ENCODE measurements at places on chromosomes 3 and 15.
A peak's percentile ranks its signal among the peaks of the same experiment; 100 is the strongest.

DNA sequence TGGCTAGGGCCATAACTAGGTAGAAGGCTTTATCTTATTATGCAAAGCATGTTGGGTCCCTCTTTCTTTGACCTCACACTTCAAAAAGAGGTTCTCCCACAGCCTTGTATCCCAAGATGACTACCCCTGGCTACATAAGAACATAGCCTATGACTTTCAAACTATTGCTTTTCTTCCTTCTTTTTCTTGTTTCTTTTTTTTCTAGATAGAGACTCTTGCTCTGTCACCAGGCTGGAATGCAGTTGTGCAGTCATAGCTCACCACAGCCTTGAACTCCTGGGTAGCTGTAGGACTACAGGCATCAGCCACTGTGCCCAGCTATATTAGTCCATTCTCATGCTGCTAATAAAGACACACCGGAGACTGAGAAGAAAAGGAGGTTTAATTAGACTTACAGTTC lies 47.2 kb downstream of the DIPK2A start:
- no peak for DNase-seq

DNA sequence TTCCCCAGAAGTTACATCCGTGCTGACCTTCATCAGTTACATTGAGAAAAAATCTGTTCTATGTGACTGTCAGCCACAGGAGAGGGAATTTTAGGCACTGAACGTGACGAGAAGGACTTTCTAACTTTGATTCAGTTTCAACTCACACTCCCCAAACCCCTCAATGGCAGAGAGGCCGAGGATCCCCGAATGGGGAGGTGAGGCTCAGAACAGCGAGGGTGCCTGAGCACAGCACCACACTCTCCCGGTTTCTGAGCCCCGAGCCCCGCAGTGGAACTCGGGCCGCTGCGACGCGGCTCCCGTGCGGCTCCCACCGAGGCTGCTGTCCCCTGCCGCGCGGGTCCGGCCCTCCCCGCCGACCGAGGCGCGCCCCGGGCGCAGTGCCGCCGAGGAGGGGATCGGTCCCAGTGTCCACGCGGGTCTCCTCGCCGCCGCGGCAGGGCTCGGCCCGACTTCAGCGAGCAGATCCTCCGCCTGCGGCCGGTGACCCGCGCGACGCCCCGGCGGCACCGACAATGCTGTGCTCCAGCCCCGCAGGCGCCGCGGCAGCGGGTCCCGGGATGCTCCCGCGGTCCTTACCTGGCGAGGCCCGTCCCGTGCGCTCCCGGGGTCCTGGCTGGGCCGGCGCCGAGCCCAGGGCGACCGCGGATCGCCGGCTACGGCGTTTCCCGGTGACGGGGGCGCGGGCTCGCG lies 439 bp downstream of the CTXND1 start:
- DNase-seq = no peak

GRCh38 chr3:58471025-58471887 lies 20.6 kb upstream of the KCTD6 start:
- DNase-seq = peak; percentile 79

DNA sequence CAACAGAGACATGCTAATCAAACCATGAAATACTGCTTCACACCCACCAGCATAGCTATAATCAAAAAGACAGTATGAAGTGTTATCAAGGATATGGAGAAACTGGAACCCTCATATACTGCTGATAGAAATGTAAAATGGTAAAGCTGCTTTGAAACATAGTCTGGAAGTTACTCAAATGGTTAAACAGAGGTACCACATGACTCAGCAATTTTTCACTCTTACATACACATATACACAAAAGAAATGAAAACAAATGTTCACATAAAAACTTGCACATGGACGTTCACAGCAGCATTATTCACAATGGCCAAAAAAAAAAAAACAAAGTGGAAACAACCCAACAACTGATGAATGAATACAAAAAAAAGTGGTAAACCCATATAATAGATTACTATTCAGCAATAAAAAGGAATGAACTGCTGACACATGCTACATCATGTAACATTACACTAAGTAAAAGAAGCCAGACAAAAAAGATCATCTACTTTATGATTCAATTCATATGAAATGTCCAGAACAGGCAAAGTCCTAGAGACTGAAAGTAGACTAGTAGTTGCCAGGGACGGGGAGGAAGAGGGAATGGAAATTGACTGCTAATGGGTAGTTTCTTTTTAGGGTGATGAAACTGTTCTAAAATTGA lies 23.2 kb downstream of the ZNF148 start:
- no peak for DNase-seq

GRCh38 chr3:27827041-27827440 lies 104.9 kb upstream of the EOMES start:
- no peak for DNase-seq

GRCh38 chr3:107981471-107982111 lies 109.2 kb downstream of the CD47 start:
- DNase-seq = no peak

DNA sequence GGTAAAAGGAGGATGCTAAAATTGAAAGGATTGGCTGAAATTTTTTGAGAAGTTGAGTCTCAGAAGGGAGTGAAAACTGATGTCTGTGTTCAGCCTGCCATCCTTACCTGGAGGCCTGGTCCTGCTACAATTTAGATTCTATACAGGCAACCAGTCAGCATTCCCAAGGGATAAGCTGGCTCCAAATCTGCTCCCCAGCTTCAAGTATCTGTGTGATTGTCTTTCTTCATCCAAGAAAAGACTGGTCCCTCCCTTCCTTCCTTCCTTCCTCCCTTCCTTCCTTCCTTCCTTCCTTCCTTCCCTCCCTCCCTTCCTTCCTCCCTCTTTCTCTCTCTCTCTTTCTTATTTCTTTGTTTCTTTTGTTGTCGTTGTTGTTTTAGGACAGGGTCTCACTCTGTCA lies 24.7 kb upstream of the UMPS start:
- DNase-seq = no peak

DNA sequence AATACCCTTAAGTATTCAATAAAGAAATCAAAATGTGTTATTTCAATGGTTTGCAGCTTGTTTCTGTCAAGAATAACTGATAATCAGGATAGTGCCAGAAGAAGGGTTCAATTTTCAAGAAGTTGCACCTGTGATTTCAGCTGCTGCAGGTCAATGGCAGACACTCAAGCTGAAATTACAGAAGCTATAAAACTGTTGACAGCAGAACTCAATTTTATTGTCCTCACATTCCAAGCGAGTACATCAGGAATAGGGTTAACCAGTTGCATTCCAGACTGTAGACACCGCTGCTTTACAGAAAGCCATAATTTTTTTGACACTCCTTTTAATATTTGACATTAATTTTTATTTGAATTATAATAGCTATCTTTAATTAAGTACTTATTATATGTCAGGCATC lies 364.1 kb downstream of the CGGBP1 start:
- no peak for DNase-seq

- no peak for DNase-seq
Observed at GRCh38 chr3:48247401-48247811, 6.5 kb downstream of the ZNF589 start.

GRCh38 chr3:171904829-171905228 lies 61.7 kb downstream of the TMEM212 start:
- no peak for DNase-seq

DNA sequence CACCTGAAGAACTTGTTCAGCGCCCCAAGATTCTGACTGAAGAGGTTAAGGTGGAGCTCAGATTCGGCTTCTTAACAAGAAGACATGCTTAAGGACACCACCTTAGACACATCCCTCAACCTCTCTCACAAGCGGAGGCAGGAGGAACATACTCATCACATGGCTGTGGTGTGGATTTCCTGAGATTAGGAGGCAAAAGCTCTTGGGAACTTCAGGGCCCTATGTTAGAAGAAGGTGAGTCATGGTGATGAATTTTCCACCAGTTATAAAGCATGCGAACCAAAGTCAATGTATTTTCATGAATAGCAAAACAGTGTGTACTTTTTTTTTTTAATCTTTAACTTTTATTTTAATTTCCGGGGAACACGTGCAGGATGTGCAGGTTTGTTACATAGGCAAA lies 212.2 kb upstream of the SUCLG2 start:
- no peak for DNase-seq

- no peak for DNase-seq
Observed at GRCh38 chr15:94840794-94841783, 609.7 kb downstream of the MCTP2 start.

GRCh38 chr3:16741103-16741758 lies 136.0 kb upstream of the DAZL start:
- no peak for DNase-seq

- DNase-seq = no peak
Observed at GRCh38 chr3:175266478-175266877, 407.3 kb downstream of the NAALADL2 start.

- DNase-seq = no peak
Observed at GRCh38 chr3:107990926-107991325, 99.9 kb downstream of the CD47 start.

DNA sequence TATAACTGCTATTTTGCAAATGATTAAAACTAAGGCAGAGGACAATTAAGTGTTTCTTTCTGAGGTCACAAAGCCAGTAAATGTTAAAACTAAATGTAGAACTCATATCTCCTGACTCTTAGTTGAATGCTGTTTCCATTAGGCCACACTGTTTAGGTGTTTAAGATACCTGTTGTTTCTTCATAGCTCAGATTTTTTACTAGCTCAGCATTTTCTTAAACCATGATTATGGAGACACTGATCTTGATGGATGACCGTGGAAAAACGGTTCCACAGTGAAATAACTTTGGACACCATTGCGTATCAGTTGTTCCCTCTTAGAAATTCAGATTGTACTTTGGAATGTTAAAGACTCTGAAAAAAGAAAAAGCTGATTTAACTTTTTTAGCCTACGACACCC lies 177.5 kb downstream of the TCF12 start:
- no peak for DNase-seq

DNA sequence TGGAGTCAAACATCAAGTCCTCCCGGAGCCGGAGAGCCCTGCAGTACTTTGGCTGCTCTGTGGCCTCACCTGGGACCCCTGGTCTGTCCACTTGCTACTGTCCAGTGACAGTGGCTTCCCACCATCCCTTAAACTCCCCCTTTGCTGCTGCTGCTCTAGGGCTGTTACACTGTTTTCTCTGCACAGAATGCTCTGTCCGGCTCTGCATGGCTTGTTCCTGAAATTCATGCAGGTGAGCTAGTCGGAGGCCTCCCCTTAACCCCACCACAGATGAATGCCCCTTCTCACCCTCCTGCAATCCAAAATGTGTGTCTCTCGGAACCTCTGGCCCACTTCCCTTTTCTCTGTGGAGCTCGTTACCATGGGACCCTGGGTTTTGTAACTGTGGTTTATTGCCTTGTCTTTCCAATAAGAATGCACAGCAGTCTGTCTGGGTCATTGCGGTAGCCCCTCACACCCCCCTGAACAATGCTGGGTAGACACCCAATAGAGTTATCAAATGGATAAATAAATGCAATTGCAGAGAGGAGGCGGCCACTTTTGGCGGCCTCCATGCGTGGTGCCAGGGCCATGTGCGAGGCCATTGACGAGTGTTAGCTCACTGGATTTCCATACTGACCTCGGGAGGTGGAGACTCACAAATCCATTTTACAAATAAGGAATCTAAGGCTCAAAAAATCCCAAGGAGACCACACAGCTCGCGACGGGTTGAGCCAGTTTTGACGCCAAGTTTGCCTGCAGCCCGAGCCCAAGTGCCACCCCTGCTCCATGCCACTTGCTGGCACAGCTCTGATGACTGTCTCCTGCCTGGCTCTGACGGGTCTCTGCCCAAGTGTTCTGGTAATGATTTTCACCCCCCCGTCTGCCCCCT lies 48.5 kb downstream of the RGMA start:
- DNase-seq = no peak

GRCh38 chr3:151209654-151210053 lies 6.6 kb upstream of the GPR171 start:
- no peak for DNase-seq
